HEK293T (cell line): ENCODE measurements at places on chromosomes 5 and 9.

GRCh38 chr5:82813861-82814260 is 263.3 kb downstream of the TMEM167A start:
- no peak for DNase-seq

GRCh38 chr5:66807743-66808142 is 211.6 kb downstream of the MAST4 start:
- peak; percentile 35 for DNase-seq

DNA sequence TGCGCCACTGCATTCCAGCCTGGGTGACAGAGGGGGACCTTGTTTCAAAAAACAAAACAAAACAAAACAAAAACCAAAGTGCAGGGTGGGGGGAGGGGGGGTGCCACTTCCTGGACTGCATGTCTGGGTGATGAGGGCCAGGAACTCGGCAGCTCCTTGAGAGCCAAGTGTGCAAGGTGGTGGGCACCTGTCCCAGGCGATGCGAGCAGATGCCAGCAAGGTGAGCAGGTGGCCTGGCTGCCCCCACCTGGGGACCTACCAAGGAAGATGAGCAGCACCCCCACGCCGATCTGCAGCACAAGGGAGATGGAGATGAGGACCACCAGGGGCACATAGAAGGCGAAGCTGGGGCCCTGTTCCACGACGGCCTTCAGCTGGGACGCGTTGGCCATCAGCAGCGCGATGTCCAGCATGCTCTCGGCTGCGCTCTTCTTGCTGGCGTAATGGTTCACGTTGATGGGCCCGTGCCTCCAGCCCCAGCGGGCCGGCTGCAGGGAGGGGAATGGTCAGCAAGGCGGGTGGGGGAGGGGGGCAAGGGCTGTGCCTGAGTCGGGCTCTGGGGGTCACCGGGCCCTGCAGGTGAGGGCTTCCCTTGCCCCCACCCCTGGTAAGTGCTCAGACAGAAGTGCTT is 7.8 kb downstream of the NINJ1 start:
- DNase-seq = no peak

GRCh38 chr5:14213813-14214585 is 70.9 kb downstream of the TRIO start:
- DNase-seq = no peak
